ENCODE measurements at places on chromosomes 13 and 19.

DNA sequence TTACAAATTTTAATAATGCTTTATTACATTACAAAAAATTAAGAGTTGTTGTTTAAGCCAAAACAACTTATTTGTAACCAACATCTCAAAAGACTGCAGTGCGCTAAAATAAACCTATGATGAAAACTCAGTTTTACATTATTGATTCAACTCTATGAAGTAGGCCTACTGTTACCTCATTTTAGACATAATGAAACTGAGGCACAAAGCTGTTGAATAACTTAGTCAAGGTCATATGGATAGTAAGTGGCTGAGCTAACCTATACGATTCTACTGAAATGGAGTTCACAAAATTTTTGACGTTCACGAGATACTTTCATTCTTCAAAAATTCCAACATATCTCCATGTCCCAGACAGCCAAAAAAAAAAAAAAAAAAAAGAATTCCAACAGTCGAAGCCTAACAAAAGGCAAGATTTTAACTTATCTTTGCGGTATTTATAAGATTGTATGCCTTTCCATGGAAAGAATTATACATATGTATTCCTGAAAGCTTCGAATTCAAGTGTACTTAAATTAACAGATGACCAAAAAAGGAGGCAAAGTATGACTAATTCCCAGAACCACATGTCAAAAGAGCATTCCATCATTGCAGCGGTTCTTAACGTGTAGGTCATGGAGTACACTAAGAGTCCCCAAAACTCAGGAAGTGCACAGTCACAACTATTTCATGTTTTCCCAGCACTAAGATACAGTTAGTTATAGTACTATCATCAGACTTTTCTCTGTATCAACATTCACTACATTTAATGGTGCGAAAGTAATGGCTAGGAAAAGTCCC is 69.4 kb downstream of the PSPC1 start:
- DNase-seq, result peak; percentile 11

- DNase-seq, result no peak
Measured at GRCh38 chr13:41842036-41842620, 118.8 kb downstream of the VWA8 start.

GRCh38 chr19:46451352-46451751 is 20.0 kb downstream of the PNMA8A start:
- no peak for DNase-seq

DNA sequence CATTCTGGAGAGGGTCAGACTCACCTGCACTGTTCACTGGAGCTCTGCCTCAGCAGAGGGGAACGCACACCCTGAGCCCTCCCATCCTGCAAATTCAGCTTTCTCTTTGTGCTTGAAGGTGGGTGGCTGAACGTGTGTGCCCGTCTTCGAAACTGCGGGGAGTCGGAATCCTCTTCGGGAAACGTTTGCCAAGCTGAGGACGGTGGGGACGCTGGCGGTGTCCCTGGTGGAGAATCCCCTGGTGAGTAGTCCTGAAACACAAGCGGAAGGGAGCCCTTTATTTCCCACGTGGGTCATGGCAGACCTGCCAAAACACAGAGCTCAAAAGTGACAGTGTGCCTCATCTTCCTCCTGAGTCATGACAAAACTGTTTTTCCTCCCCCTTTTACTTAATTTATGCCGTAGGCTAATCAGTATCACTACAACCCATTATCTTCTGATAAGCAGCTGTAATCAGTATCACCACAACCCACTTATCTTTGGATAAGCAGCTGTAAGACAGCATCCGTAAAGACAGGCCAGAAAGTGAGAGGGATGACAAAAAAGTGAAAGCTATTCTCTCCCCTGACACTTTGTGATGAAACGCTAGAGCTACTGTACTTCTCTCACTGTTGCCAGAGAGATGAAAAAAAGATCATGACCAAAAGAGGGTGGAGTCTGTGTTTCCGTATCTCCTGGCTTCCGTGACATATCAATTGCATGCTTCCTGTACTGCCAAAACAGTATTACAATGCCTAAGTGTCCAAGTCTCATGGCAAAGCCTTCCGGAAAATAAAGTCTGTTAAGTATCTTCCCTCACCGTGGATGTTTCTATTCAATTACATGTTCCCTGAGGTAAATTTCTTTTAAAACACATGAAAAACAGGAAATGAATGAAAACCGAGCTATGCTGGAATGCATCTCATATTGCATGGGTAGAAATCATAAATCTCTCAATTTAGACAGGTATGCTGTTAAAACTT is 155.5 kb downstream of the TBC1D4 start:
- DNase-seq, result no peak

DNA sequence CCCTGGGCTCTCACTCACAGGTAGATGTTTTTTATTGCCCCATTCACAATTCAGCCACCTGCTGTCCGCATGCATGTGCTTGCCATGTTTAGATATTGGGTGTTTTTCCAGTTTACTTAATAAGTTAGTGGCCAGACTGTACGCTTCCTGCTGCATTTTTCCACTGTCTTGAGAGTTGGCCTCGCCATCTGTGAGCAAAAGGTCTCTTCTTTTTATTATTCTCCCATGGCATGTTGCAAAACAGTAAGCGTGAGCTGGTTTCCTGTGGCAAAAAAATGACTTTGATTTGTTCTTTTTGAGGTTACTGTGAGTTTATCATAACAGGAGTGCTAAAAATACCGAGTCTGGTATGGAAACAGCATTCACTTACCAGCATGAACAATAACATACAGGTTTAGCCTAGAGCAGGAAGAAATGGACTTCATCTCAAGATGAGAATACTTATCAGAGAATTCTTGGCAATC is 46.0 kb downstream of the SAE1 start:
- peak; percentile 36 for DNase-seq

DNA sequence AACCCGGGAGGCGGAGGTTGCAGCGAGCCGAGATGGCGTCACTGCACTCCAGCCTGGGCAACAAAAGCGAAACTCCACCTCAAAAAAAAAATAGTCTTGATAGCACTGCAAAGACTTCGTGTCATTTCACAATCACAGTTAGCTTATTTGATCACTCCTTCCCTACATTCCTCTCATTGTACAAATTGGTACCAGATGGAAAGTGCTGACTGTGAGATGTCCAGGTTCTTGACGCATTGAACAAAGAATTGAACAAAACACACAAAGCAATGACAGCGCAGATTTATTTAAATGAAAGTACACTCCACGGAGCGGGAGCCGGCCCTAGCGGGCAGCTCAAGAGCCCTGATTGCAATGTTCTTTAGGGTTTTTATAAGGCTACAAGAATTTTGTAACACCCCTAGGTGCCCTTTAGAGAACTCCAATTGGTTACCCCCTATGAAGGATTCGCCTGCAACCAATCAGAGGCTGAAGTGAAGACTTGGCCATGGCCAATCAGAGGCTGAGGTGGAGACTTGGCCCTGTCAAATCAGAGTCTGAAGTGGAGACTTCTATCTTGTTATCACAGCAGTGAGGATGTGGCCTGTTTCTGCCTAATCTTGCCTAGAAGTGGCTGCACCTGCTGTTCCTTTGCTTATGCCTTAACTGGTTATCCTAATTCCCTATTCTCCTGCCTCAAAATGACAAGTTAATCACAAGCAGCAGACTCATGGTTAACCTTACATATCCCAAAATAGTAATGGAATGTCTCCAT is 16.7 kb downstream of the ZNF556 start:
- DNase-seq, result no peak

DNA sequence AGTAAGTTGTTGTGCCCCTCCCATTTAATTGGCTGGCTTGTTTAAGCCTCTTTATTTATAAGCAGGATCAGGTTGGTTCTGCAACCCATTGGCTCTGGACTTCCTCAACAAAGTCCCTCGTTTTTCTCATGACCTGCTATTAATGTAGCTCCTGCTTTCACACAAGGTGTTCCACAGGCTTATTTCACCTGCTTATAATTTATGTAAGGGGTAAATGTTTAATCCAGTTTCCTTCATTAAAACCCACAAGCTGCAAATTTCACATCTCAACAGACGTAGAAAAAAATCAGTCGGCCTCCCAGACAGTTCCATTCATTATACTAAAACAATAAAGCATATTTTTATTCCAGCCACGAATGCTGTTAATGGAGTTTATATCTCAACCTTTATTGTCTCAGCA is 86.1 kb downstream of the TBC1D4 start:
- DNase-seq, result no peak

- DNase-seq, result no peak
Measured at GRCh38 chr19:3039125-3039524, 10.0 kb upstream of the TLE2 start.

GRCh38 chr19:37303591-37304171 is 67.2 kb upstream of the ZNF527 start:
- no peak for DNase-seq

GRCh38 chr13:48879432-48879831 is 96.3 kb upstream of the FNDC3A start:
- DNase-seq, result no peak

DNA sequence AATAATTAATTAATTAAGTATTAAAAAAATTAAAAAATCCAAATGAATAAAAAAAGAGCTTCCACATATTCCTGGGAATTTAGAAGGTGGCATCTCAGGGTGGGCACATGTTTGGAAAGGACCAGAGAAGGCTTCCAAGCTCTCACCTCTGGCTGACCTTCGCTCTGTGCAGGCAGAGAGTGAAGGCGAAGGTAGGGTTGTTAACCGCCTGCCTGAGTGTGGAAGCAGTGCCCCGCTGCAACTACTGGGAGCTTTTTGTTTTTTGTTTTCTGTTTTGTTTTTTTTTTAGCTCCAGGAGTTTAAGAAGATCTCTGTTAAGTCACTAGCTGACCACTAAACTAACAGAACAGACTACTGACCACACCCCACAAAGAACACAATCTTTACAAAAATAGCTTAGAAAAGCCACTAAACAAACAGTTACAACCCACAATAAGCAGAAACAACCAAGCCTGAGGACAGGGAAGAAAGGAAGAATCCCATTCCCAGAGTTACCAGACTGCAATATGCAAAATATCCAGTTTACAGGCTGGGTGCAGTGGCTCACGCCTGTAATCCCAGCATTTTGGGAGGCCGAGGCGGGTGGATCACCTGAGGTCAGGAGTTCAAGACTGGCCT is 11.4 kb downstream of the ZNF541 start:
- DNase-seq, result no peak

Data from AG08396 (cell line).